ENCODE measurements at places on chromosomes 5 and 9.

- DNase-seq: no peak
Observed at GRCh38 chr5:72480841-72481240, 26.4 kb downstream of the ZNF366 start.

GRCh38 chr5:9790276-9790675 lies 160.1 kb upstream of the TAS2R1 start:
- DNase-seq: no peak

- DNase-seq: peak; percentile 62
Observed at GRCh38 chr5:76303921-76304320, 99.2 kb upstream of the IQGAP2 start.

- no peak for DNase-seq
Observed at GRCh38 chr9:134809826-134810225, 70.8 kb upstream of the FCN2 start.

- DNase-seq: no peak
Observed at GRCh38 chr5:154236011-154236410, 45.5 kb downstream of the GALNT10 start.

DNA sequence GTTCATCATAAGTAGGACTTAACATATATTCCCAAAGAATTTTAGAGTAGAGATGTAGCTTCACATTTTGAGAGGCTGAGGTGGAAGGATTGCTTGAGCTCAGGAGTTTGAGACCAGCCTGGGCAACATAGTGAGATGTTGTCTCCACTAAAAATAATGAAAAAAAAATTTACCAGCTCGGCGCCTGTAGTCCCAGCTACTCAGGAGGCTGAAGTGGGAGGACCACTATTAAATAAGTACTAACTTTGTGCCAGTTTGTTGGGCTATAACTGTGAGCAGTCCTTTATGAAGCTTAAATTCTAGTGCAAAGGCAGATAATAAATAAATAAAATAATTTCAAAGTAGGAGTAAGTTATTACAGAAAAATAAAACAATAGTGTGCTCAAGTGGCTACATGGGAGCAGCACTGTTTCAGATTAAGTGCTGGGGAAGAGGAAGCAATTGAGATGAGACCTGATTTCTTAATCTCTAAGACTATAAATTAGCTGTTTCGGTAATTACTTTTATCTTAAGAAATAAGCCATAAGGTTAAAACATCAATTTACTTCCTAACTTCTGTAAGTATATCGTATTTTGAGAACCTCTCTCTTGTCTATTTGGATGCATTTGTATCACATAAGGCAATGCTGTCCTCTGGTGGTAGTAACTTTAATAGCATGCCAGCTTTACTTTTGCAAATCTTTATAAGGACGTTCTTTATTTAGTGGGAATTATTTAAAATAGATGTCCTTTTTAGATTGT lies 98.9 kb downstream of the CSNK1G3 start:
- peak; percentile 23 for DNase-seq

DNA sequence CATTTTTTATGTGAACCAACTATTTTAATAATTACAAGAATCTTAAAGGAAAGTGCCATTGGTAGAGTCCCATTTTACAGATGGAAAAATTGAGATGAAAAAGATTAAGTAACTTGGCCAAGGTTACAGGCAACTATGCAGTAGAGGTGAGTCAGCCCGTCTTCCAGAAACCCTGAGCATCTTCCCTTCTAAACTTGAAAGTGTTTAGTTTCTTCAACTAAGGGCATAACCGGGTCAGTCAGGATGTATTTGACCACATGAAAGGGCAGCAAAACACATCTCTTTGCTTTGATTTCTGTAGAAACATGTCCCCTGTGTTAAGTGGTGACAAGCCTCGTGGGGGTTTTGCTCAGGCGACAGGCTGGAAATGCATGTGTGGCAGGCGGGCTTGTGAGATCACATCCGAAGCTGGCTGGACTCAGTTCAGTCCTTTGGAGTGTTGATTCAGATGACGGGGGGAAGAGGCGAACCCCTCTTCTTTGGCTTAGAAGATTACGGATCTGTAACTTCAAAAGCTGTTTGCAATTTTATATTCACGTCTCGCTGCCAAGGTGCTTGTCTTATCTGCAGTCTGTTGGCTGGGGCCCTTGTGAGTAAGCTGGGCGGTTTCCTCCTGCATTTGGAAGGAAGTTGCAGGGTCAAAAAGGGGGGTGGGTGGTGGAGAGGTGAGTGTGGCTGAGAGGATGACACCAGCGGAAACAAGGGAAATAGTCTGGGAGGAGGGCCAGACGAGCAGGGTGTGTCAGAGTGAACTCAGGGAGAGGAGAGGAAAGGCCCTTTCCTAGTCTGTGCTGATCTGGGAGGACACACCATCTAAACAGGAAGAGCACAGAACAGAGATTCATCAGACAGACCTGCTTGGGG lies 78.9 kb upstream of the RPS23 start:
- DNase-seq: peak; percentile 83

DNA sequence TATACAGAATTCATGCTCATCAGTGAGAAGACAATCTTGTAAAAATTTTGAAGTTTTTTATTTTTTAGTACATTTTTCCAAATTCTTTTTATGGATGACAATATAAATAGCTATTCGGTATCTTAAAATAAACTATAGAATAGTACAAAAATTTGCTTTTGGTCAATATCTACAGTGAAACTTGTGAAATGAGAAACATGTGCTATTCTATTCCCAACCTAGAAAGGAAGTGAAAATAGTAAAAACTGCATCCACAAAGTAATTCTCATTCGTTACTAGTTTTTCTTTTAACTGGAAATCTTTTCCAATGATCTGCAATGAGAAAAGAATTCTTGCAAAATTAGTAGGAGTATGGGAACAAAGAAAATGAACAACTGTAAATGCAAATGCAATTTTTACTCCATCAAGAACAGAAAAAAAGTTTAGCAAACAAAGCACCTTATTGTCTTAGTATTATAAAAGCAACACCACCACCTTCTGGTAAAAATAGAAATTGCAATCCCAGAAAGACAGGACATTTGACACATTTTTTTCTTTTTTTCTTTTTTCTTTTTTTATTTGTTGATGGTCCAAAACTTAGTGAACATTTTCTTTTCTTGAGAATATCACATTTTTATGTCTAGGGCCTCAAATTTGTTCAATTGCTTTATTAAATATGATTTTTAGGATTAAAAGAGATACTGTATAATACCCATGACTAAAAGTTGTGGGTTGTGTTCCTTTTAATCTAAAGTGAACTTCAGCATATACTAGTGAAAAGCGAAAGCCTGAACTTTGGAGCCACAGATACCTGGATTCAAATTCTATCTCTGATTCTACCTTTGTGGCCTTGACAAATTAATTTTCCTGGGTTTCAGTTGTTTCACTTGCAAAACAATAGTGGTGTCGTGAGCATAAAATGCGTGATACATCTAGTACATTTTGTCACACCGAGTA lies 72.3 kb downstream of the SLCO4C1 start:
- no peak for DNase-seq

DNA sequence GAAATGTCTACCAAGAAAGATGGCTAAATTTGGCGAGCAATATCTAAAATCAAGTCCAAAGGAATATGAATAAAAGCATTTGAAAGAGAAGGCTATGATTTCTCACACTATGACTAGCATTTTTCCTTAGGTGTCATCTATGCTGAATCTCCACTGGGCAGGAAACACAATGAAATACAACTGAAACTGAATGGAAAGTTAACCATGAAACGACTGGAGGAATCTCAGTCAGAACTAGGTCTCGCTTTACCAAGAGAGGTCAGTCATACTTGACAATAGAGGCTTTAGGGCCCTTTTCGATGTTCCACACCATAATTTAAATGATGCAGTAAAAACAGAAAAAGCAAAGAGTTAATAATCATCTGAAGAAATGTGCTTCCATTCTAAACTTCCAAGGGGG lies 339.0 kb downstream of the PDE4D start:
- no peak for DNase-seq

GRCh38 chr5:147534172-147534951 lies 24.5 kb upstream of the DPYSL3 start:
- DNase-seq: no peak

GRCh38 chr5:111673891-111674626 lies 82.9 kb downstream of the NREP start:
- no peak for DNase-seq

GRCh38 chr5:73751254-73751914 lies 125.4 kb downstream of the ARHGEF28 start:
- DNase-seq: no peak

DNA sequence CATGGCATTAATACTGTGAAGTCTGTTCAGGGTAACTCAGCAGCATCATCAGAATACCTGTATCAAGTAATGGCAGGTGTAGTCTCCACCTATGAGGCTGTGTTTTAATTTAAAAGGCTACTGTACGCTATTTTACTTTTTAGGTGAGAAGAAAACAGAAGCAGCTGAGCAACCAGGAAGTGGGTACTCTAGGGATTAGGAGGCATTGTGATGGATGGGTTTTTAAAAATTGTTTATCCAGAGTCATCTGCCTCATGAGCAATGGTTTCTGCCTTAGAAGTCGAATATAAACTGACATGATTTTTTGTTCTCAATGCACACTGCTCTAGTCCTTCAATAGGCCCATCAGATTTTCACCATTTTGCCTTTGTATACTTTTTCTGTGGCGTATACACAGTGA lies 42.6 kb downstream of the PSIP1 start:
- DNase-seq: no peak

GRCh38 chr5:118891252-118891651 lies 97.1 kb downstream of the DTWD2 start:
- no peak for DNase-seq

GRCh38 chr9:113999256-114000062 lies 78.6 kb downstream of the AMBP start:
- DNase-seq: no peak

DNA sequence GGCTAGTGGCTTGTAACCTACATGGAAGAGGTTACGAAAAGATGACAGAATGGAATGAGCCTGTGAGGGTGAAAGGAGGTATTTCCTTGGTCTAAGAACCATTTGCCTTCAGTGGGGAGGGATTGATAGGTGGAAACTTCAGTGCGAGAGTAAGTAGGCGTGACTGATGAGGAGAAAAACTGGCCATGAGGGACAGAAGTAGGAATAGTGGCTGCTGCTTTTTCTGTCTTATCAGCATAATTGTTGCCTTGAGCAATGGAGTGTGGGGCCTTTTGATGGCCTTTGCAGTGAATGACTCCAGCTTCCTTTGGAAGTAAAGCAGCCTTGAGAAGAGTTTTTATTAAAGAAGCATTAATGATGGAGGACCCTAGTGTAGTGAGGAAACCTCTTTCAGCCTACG lies 9.0 kb upstream of the ZNF79 start:
- DNase-seq: no peak

GRCh38 chr5:141851195-141851874 lies 26.9 kb downstream of the PCDH1 start:
- no peak for DNase-seq

DNA sequence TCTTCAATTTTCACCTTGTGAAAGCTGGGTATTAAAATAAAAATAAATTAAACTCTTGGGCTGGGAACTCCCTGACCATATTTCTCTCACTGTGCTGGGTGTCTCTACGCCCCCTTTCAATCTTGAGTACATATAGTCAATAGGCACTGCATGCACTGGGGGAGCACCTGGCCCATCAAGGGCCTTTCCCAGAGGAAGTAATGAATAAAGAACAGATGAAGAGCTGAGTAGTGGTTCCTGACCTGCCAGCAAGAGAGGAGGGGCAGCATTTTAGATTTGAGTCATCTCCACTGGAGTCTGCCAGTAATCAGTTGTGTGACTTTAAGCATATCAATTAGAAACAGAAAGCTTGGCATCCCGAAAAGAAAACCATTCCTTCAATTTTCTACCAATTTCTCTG lies 6.2 kb downstream of the MAPKAP1 start:
- peak; percentile 64 for DNase-seq

- DNase-seq: no peak
Observed at GRCh38 chr5:8829323-8830029, 716.4 kb downstream of the SEMA5A start.

DNA sequence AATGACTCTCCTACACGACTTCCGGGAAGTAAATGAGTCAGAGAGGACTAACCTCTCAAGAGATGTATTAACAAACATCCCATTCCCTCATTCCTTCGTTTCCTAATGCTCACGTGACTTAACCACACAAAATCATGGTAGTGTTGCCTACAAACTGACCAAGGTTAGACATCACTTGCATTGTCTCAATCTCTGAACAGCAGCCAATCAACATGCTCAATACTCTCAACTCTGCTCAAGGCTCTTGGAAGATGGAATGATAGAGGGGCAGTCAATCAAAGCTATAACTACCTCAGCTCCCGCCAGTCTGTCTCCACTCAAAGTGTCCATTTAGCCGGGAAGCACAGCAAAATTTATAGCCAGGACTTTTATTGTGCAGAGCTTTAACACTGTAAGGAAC lies 143.8 kb upstream of the PIK3R1 start:
- DNase-seq: no peak
